ENCODE measurements at places on chromosomes 3 and 15.

- DNase-seq: no peak
Measured at GRCh38 chr15:35751413-35752133, 205.6 kb upstream of the DPH6 start.

DNA sequence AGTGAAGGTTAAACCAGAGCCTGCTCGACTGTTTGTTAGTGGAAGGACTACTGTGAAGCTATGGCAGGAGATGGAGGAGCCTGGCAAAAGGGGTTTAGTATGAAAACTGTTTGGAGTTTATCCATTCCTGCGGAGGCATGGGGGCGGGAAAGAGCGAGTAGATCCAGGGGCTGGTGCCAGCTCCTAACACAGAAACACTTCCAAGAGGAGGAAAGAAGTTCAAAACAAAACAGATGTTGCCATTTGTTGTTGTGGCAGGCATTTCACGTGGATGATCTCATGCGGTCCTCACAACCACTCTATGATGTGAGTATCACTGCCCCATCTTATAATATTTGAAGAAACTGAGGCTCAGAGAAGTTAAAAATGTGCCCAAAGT is 30.7 kb upstream of the KY start:
- no peak for DNase-seq

GRCh38 chr15:60649845-60650548 is 171.1 kb upstream of the ICE2 start:
- peak; percentile 38 for DNase-seq

DNA sequence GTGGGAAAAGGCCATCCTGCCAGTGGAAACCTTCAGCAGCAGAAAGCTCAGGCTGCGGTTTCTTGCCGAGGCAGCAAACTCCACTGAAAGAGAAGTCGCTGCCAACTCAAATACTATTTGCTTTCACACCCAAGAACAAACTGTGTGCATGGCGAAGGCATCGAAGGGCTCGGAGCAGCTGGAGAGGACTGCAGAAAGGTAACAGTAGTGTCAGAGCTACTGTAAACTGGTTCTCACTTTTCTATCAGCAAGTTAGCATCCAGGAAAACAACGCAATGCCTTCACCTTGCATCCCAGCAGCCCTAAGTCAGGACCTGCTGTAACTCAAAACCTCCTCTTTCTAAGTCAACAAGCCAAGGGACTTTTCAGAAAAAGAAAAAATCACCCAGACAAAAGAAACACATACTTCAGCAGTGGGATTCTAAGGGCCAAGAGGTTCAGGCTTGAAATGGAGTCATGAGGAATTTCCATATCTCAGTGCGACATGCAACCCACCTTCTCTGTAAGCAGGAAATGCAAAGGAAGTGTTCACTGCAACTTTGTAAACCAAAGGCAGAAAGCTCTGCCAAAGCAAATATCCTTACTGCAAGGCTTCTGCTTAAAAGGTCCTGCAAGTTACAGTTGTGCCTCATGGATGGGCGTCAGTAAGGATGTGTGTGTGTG is 193.5 kb downstream of the FOXP1 start:
- DNase-seq: no peak

DNA sequence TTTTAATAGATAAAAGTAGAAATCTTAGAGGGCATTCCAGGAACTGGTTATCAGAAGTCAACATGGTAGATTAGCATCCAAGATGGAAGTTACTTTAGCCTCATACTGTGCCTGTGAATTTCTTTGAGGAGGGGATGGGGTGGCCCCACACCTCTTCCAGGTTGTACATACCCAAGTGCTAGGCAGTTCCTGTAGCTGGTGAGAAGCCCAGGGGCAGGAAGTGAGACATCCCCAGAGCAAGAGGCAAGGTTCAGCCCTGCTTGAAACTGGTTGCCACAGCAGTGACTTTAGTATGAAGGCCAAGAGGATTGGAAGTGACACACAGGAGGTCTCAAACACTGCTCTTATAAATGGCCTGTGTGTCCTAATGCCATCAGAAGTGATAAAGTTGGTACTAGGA is 11.9 kb downstream of the GTPBP8 start:
- no peak for DNase-seq

DNA sequence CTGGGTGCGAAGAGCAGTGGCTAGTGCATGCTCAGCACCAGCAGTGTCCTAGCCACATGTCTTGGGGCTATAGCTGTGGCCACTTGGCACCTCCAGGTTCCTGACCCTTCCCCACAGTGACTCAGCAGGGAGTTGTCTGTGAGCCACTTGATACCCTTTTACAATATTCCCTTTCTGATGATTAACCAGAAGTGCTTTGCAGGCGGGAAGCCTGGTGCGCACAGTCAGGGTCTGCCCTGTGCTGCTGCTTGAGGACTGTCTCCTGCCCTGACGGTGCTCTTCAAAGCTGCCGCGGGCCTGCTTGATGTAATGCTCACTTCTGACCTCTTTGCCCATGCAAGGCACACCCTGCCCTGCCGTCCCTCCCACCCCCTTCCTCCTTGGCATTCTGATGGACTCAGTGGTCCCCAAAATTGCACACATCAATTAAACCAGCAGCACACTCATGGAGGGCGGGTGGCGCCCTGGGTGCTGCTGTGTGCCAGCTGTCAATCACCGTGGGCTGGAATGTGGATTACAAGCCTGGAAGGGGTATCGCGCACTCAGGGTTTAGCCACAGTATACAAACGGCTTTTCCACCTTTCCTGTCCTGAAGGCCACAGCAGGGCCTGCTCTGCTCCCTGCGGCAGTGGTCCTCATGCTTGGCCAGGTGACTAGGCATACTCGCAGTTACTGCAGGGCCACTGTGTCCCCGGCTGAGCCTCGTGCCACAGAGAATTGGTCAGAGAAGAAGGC is 40.9 kb upstream of the PCSK6 start:
- no peak for DNase-seq

- DNase-seq: no peak
Measured at GRCh38 chr3:113118336-113118735, 93.0 kb upstream of the BOC start.

DNA sequence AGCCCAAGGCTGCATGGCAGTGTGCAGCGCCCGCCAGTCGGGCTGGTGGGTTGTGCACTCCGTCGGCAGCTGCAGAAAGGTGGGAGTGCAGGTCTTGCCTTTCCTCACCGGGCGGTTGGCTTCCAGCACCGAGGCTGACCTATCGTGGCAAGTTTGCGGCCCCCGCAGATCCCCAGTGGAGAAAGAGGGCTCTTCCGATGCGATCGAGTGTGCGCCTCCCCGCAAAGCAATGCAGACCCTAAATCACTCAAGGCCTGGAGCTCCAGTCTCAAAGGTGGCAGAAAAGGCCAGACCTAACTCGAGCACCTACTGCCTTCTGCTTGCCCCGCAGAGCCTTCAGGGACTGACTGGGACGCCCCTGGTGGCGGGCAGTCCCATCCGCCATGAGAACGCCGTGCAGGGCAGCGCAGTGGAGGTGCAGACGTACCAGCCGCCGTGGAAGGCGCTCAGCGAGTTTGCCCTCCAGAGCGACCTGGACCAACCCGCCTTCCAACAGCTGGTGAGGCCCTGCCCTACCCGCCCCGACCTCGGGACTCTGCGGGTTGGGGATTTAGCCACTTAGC is 4.3 kb downstream of the ISL2 start:
- no peak for DNase-seq

GRCh38 chr3:161212171-161212771 is 8.8 kb upstream of the NMD3 start:
- DNase-seq: no peak

GRCh38 chr15:89469426-89470096 is 26.8 kb downstream of the RHCG start:
- DNase-seq: no peak

DNA sequence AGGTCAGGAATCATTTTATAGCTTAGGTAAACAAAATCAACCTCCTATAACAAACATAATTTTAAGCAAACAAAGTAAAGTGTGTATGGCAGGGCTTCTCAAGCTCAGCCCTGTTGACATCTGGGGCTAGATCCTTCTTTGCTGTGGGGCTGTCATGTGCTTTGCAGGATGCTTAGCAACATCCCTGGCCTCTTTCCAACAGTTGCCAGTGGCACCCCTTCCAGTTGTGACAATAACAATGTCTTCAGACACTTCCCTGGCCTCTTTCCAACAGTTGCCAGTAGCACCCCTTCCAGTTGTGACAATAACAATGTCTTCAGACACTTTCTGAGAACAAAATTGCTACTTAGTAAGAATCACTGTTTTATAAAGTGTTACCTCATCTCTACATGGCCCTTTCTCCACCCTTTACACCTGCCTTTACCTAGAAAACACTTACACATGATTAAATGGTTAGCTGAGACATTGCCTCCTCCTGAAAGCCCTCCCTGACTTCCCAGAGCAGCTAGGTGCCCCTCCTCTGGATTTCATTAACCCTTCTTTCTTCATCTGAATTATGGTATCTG is 194.0 kb upstream of the LMCD1 start:
- DNase-seq: no peak
